Activated T-cell treated with anti-CD3 and anti-CD28 coated beads for 48 hours (primary cell): ENCODE measurements at places on chromosomes 11 and 22.

DNA sequence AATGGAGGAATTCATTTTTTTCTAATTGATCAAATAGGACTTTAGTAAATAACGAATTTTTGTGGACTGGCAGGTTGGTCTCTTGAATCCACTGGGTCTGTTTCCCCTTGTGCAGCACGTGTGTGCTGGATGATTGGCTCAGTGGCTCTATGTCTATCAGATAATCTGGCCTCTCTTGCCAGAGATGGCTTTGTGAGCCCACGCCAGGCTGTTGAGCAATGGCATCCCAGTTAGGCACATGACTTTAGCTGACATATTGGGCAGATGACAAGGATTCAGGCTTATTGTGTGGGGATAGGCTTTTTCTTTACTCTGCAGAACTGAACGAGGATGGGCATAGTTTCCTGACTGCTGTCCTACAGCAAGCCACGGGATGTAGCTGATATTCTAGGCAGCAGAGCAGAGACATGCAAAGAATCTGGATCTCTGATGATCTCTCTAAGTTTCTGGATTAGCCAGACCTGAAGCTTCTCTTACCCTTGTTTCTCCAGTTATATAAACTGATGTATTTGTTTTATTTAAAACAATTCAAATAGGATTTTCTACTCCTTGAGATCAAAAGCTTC, 144.9 kb downstream of the ARHGAP42 start:
- no peak for DNase-seq

DNA sequence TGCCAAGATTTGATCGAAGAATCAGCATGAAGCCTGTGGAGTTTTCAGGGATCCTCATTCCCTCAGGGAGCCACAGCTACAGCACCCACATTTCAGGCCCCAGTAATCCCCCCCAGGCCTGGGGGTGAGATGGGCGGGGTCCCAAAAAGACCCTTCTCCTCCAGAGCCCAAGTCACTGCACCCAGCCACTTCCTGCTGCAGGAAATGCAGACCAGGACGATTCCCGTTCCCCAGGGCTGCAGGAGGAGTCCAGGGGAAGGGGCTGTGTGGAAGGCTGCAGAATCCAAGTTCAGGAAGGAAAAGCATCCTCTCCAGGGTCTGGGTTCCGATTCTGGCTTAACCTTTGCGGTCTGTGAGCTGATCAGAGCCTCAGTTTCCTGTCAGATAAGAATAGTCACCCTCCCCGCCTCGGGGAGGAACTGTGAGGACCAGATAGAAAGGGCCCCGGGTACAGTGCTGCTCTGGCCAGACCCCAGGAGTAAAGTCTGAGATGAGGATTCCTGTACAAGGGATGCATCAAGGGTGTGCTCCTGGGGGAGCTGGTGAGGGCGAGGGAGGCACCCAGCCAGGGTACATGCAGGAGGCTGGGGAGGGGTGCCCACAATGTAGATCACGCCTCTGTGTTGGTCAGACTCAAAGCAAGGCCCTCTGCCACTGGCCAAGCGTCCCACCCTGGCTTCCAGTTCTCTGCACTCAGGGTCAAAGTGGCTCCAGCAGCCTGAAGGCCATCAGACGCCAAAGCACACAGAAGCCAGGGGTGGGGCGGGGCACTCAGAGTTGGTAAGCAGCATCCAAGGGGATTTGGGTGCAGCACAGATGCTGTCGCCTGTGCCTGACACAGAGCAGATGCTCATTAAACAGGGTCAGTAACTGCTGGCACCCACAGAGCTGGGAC, 30.1 kb upstream of the TP53I11 start:
- no peak for DNase-seq

DNA sequence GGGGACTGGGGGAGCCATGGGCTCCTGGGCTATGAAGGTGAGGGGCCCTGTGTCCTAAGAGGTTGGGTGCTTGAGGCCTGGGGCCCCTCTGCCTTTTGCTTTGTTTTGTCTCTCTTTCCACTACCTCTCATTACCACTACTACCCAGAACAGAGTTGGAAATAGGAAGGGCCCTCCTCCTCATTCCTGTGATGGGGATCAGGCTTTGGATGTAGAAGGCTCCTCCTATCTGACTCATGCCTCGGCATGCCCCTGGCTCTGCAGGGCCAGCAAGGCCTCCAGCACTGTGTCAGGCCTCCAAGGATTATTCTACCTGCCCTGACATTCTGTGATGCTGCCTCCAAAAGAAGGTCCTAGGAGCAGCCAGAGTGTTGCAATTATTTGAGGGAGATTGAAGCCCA, 766 bp downstream of the IZUMO1R start:
- DNase-seq: no peak

- peak; percentile 75 for DNase-seq
Measured at GRCh38 chr11:34650528-34650927, 29.6 kb downstream of the EHF start.

- peak; percentile 57 for DNase-seq
Measured at GRCh38 chr11:117822074-117823033, 2.2 kb downstream of the FXYD2 start.

DNA sequence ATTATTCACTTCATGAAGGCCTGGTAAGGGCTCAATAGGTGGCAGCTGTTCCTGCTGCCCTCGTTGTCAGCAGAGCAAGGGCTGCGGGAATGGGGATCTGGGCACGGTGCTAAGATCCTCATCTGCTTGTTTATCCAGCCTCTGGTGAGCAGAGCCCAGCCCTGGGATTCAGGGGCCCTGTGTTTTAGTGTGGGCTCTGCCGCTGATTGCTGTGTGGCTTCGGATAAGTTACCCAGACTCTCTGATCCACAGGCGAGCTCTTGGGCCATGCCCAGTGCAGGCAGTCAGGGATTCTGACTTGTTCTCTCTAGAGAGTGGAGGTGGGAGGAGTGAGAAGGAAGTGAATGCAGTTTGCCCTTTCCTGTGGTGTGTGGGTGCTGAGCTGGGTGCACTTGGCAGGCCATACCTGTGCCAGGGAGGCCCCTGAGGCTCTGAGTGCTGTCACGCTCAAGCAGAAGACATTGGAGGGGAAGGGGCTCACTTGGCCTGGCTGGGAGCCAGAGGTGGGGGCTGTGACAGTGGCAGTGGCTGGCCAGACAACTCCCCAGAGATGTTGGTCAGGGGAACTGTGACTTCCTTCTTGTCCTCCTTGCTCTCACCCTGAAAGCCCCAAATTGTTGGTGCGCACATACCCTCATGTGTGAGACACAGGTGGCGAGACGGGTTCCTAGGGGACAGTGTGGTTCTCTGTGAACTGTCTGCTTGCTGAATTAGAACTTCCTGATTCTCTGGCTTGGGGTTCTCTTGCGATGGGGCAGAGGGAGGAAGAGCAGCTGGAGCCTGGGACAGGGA, 43.7 kb downstream of the CD82 start:
- no peak for DNase-seq
